Fibroblast of skin of left quadriceps (primary cell): ENCODE measurements at places on chromosomes 4 and X.
A peak's percentile ranks its signal among the peaks of the same experiment; 100 is the strongest.

- peak; percentile 70 for DNase-seq
Measured at GRCh38 chr4:82798168-82799005, at the start of gene SCD5. SCD5 (minus strand) TSS chr4:82798796; CDS start chr4:82798537, 259 bp downstream.

DNA sequence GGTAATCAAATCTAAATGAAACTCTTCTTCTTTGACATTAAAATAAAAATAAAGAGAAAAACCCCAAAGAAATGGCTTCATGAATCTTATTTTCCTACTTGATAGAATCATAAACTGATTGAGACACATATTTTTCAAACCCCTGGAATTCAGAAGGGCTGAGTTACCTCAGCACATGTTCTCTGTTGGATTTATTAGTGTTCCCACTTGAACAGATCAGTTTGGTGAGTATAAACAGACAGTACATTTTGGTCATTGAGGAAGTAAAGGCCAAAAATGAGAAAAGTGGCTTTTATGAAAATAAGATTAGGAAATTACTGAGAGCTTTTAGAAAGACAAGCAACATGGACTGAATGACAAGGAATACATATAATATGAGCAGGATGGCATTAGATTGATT is 620.4 kb downstream of the ANKRD50 start:
- no peak for DNase-seq

DNA sequence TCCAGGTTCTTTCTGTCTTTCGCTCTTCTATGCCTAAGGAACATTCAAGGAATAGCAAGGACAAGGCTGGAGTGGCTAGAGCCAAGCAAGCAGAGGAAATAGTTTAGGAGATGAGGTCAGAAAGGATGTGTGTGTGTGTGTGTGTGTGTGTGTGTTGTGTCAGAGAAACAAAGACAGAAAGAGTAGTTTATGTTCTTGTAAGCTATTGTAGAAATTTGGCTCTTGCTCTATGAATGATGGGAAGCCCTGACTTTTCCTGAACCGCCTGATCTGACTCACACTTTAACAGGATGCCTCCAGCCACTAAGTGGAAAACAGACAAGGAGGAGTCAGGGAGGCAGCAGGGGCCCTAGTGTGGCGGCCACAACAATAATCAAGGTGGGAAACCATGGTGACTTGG is 39.7 kb downstream of the LGI2 start:
- DNase-seq = no peak

DNA sequence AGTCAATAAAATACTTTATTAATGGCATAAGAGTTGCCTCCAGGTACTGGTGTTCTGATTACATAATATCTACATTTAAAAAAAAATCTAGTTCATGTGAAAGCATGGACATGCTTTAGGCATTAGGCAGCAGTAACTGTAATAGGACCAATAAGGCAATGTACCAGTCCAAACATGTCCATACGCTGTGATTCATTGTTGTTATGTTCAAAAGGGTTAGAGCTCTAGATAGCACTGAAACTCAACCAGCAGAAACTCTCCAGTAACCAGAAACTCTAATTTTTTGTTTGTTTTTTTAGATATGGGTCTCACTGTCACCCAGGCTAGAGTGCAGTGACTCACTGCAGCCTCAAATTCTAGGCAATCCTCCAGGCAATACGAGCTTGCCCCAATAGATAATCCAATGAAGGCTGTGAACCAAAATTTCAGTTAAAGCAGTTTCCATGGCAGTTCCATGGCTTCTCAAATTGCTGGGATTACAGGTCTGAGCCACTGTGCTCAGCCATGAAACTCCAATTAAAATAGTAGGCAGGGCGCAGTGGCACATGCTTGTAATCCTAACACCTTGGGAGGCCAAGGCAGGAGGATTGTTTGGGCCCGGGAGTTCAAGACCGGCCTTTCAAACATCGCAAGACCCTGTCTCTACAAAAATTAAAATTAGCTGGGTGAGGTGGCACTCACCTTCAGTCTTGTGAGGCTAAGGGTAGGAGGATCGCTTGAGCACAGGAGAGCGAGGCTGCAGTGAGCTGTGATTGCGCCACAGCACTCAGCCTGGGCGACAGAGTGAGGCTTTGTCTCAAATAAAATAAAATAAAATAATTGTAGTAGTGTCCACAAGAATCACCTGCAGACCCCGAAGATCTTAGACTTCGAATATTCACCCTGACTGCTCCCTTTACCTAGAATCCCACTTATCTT is 36.3 kb downstream of the MGARP start:
- peak; percentile 92 for DNase-seq

GRCh38 chrX:110182362-110182761 is 135.5 kb downstream of the AMMECR1 start:
- no peak for DNase-seq

GRCh38 chr4:1172228-1172851 is at the start of gene SPON2:
SPON2 (minus strand) TSS chr4:1172583.
- no peak for DNase-seq

DNA sequence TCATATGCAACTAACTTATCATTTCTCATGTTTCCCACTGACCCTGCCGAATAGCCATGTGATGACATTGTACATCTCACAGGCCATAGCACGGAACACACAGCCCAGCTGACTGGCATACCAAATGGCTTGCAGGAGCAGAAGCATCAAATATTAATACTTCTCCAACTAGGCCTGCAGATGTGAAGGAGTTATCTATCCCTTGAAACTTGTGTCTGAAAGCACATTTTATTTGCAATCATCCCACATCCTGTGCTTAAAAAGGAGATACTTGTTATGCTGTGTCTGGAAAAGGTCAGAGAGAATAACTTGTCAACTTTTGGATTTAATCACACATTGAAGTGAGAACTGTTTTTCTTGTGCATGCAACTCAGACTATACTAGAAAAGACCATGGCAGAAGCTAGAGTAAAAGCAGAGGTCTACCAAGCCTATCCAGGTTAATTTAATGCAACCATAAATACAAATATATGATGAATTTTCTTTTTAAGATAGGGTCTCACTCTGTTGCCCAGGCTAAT is 100.4 kb downstream of the IRF2 start:
- no peak for DNase-seq

- DNase-seq = no peak
Measured at GRCh38 chrX:40188573-40189417, 91.0 kb upstream of the BCOR start.

GRCh38 chrX:110699109-110699508 is 96.5 kb downstream of the CHRDL1 start:
- no peak for DNase-seq

DNA sequence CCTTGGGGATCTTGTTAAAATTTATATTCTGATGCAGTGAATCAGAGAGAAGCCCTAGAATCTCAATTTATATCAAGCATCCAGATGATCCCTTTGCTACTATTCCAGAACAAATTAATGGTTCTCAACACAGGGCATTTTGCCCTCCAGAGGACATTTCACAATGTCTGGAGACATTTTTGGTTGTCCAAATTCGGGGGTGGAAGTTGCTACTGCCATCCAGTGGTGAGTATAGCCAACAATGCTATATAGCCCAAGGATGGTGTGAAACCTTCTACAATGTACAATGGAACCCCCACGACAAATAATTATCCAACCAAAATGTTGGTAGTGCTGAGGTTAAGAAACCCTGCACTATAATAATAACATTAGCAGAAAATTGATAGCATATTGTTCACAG is 2440.0 kb downstream of the PCDH7 start:
- DNase-seq = peak; percentile 31

- no peak for DNase-seq
Measured at GRCh38 chr4:80798082-80798481, 232.4 kb upstream of the BMP3 start.

DNA sequence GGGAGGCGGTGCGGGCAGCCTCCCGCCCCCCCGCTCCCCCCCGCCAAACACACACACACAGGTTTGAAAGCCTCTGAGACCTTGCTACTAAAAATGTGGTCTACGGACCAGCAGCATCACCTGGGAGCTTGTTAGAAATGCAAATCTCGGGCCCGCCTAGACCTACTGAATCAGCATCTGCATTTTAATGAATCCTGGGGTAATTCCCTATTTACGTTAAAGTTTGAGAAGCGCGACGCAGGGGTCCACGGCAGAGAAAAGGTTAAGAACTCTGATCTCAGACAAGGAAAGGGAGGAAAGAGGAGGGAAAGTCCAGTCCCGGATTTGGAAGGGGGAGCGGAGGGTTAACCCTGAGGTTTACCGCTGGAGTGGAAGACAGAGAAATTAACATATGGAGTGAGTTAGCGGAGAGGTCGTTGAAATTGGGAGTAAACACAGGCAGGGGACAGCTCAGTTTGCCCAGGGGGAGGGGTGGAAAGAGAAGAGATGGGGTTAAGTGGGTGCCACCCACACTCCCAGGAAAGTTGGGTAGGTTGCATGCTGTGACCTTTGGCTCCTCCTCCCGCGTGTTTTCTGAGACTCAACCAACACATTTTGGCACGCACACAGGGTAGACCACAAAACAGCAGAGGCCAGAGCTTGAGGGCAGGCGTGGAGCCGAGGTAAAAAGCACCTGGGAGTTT is 483.6 kb downstream of the BCOR start:
- no peak for DNase-seq

DNA sequence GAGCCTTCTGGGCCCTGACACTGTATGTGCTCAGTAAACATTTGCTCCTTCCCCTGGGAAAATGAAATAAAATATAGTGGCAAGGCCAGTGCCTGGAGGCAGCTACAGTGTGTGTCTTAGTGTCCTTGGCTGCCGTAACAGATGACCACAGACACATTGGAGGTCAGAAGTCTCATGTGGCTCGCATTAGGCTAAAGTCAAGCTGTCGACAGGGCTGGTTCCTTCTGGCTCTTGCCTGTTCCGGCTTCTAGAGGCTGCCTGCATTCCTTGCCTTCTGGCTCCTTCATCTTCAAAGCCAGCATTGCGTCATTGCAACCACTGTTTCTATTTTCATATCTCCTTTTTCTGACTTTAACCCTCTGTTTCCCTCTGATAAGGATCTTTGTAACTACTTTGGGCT is 83.6 kb upstream of the STX18 start:
- no peak for DNase-seq

GRCh38 chrX:47992095-47992380 is 11.8 kb downstream of the ZNF182 start:
- DNase-seq = no peak

DNA sequence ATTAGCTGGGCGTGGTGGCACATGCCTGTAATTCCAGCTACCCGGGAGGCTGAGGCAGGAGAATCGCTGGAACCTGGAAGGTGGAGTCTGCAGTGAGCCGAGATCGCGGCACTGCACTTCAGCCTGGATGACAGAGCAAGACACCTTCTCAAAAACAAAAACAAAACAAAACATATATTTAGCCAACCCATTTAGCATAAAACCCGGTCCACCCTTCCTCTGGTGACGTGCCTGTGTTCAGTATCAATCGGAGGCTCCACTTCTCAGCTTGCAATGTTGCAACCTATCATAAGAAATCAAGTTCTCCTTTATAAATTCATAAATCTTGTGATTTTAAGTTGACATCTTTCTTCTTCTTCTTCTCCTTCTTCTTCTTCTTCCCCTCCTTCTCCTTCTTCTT is 73.9 kb downstream of the SLC34A2 start:
- DNase-seq = no peak

GRCh38 chr4:71545168-71545567 is 206.3 kb downstream of the SLC4A4 start:
- peak; percentile 67 for DNase-seq

DNA sequence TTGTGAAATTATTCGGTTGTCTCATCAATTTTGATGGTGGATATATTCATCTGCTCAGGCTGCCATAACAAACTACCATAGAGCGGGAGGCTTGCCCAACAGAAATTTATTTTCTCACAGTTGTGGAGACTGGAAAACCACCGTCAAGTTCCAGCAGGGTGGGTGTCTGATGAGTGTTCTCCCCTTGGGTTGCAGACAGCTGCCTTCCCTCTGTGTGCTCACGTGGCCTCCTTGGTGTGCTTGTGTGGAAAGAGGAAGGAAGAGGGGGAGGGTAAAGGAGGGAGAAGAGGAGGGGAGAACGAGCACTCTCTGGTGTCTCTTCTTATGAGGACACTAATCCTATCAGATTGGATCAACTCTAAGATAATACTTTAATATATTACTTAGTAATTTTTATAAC is 123.8 kb upstream of the TEX13D start:
- DNase-seq = no peak

- DNase-seq = no peak
Measured at GRCh38 chr4:171266671-171267070, 546.5 kb upstream of the GALNTL6 start.

- no peak for DNase-seq
Measured at GRCh38 chr4:123415977-123416376, 19.4 kb downstream of the SPRY1 start.

DNA sequence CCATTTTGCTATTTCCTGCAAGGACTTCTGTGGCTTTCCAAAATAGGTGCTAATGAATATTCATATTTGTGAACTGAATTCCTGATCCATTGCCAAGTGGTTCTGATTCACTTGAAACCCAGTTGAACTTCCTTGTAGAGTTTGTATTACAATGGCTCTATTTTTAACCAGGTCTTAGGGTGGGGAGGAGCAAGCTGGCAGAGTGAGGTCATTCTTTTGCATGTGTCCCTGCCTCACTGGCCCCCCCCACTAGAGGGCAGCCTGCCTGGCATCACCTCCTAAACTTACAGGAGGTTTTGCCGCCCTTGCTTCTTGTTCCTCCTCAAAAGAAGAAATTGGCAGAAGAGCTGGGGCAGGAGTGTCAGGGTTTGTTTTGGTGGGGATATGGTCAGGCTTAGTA is 10.5 kb downstream of the PTTG2 start:
- DNase-seq = no peak

DNA sequence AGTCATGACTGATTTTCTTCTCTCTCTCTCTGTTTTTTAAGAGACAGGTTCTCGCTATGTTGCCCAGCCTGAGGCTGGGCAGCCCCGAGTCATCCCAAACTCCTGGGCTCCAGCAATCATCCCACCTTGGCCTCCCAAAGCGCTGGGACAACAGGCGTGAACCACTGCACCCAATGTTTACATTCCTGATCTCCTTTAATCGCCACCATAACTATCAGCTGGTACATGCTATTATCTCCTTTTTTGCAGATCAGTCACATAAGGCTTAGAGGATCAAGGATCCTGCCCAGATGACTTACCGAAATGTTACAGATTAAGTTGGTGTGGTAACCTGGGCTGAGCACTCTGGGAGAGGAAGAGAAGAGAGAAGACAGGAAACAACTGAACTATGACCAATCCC is 1.5 kb upstream of the USP46 start:
- no peak for DNase-seq

GRCh38 chrX:3393581-3394111 is 47.2 kb upstream of the MXRA5 start:
- peak; percentile 96 for DNase-seq

DNA sequence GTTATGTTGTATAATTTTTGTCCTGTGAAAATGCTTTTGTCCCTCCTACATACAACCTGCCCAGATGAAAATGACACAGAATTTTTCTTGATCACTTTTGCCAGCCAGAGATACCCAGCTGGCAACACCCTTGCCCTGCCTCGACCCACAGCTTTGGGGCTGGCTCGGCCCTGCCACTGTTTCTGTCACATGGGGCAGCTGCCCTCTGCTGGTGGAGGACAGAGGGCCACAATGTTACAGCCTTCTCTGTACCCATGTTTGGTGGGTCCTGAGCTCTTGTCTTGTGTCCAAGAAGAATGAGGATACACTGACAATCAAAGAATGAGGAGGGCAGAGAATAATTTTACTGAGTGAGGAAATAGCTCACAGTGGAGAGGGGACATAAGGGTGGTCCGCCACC is 31.1 kb downstream of the BMP15 start:
- DNase-seq = no peak

GRCh38 chr4:152947311-152947710 is 11.2 kb downstream of the FHDC1 start:
- DNase-seq = no peak

- peak; percentile 10 for DNase-seq
Measured at GRCh38 chrX:21865436-21865835, 9.6 kb downstream of the YY2 start.
